ENCODE measurements at places on chromosomes 1 and 21. TPM values are rescaled to one million over a fixed set of nuclear protein-coding genes. Genes with fewer than 3 reads are reported as not detected.

The LRRIQ3 gene
- 1.8 TPM for total RNA-seq

The TCHH gene
- total RNA-seq = 1.3 TPM

The CCT8 gene
- total RNA-seq = 137 TPM

The SLC9C2 gene
- 0.83 TPM for total RNA-seq

The GLIS1 gene
- total RNA-seq = 0.28 TPM

The ADORA1 gene
- total RNA-seq = 6.5 TPM

The LPAR3 gene
- total RNA-seq = 0.63 TPM

The CFHR1 gene
- total RNA-seq = 2.2 TPM

The DNAJC28 gene
- total RNA-seq = 1.7 TPM

The SLFNL1 gene
- 1.6 TPM for total RNA-seq

The ADAMTS5 gene
- total RNA-seq = 51.1 TPM

The PLEKHA6 gene
- 0.51 TPM for total RNA-seq

The MROH9 gene
- not detected for total RNA-seq

The KRTAP19-3 gene
- not detected for total RNA-seq

The RXFP4 gene
- not detected for total RNA-seq

Data from spleen (tissue), 13 donors.